T47D (cell line): ENCODE measurements at places on chromosomes 3 and 15.

DNA sequence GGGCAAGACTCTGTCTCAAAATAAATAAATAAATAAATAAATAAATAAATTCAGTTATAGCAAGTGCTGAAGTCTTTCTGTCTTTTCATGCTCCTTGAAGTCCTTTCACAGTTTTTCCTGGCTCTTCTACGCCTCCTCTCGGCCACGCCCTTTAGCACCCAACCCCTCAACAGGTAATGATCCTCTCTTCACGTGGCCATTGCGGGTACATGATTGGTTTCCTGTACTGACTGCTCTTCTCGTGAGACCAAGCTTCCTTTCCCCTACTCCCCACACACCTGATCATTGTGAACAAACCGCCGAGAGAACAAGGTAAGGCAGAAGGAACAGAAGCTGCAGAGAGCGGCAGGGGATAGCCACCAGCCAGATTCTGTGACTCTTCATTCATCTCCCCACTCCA is 2.3 kb upstream of the ZNF774 start:
- no peak for DNase-seq

GRCh38 chr3:102074946-102075345 is 225.6 kb downstream of the NFKBIZ start:
- DNase-seq: no peak

- DNase-seq: no peak
Observed at GRCh38 chr3:175001091-175001490, 142.0 kb downstream of the NAALADL2 start.

GRCh38 chr3:139940622-139941021 is 5.6 kb downstream of the CLSTN2 start:
- DNase-seq: no peak

DNA sequence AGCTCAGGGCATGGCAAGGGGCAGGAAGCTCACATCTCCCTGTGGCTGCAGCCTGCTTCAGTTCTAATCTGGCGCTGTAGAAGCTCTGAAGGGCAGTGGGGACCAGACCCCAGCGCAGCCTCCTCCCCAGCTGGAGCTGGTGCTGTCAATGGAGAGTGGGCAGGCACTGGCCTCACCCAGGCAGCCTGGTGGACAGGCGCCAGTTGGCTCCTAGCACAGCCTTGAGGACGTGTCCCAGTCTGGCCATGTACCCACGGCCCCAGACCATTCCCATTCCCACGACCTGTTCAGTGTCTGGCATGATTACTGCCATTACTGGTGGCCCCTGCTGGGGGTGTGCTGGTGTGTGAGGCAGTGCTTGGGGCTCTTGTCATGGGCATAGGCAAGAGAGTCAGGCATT is 16.3 kb downstream of the TYRO3 start:
- no peak for DNase-seq

- no peak for DNase-seq
Observed at GRCh38 chr3:151726016-151726415, 7.7 kb upstream of the AADACL2 start.

GRCh38 chr3:178849199-178849910 is 222.3 kb downstream of the ZMAT3 start:
- DNase-seq: no peak

DNA sequence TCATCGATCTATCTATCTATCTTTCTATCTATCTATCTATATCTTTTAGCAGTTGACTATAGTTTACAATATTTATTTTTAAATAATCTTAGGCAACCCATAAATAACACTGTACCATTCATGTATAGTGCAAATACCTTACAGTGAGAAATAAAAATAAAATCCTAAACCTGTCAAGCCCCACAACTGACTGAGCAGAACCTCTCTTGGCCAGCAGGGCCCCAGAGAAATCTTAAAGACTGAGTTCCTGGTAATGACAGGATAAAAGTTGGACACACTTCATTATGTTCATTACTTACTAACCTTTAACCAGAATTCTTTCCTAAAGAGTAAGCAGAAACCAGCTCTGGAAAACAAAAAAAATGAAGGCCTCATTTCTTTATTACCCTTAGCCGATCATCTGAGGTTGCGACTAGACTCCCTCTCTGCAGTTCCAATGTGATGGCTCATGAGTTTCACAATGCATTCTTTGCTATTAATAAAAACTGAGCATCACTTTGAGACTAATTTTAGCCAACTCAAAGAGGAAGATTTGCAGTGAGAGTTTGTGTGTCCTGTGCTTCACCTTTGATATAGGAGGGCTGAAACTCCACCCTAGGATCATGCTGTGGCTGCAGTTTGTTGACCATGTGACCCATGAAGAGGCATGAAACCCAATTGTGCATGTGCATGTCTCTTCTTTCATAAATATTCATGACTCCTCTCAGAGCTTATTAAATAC is 1072.0 kb downstream of the NSUN3 start:
- no peak for DNase-seq

DNA sequence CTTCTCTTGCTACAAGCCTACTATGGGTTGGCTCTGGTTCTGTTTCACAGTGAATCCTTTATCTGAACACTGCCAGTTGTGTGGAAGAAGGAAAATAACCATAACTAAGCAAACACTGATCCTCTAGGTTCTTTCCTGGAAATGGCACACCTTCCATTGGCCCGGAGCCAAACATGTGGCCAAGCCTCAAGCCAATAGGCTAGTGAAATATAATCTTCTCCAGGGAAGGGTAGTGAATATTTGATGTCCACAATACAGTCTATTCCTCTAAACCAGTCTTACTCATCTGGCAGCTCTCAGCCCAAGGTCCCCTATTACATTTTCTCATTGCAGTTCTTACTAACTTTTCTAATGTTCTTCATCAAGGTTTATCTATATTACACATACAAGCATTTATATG is 921.3 kb downstream of the TUSC7 start:
- DNase-seq: no peak

DNA sequence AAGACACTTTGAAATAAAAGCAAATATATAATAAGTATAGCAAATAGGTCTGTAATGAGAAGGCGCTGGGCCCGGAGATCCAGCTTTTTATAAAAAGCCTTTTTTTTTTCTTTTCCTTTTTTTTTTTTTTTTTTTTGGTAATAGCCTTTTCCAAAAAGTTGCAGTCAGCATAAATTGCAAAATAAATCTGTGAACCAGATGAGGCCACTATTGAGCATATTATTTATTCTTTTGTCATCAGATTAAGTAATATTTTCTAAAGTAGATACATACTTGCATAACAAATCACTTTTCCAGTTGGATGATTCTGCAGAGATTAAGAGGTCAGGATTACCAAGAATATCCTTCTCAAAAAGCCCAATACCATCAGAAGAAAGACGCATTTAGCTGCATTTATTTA is 24.9 kb downstream of the FMN1 start:
- no peak for DNase-seq

- peak; percentile 73 for DNase-seq
Observed at GRCh38 chr3:149564079-149564478, 89.6 kb downstream of the TM4SF4 start.

- DNase-seq: no peak
Observed at GRCh38 chr3:115980709-115981108, 357.4 kb downstream of the GAP43 start.

- DNase-seq: no peak
Observed at GRCh38 chr3:70905491-70905890, 593.1 kb upstream of the MDFIC2 start.

GRCh38 chr3:193729088-193729465 is 136.1 kb downstream of the OPA1 start:
- no peak for DNase-seq

DNA sequence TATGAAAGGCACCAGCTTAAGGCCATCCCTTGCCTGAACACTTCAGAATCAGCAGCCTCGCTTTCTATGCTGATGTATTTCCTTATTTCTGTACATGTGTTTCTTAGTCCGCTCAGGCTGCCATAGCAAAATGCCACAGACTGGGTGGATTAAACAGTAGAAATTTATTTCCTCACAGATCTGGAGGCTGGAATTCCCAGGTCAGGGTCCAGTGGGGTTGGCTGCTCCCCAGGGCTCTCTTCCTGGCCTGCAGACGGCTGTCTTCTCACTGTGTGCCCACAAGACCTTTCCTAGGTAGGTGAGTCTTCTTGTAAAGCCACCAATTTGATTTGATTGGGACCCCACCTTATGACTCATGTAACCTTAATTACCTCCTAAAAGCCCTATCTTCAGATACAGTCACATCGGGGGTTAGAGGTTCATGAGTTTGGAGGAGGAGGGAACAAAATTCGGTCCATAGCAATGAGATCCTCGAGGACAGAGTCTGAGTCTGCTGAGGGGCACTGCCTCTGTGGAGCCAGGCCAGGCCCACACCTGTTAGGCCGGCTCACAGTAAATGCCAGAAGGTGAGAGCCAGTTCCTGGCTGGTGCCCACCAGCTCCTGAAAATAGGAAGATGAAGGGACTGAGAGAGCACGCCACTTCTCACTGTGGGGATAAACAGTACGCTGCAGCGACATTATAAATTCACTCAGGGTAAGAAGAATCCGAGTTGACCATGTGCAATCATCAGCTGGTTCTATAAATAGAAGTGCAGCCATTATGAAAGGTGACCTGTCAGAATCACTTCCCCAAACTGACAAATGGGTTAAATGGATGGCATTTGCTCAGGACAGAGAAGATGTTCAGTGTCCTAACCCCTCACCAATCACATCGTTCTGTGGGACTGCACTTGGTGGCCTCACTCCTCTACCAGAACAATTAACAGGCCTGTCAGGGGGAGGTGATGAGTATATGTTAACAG is 41.1 kb downstream of the CTXND1 start:
- DNase-seq: no peak

DNA sequence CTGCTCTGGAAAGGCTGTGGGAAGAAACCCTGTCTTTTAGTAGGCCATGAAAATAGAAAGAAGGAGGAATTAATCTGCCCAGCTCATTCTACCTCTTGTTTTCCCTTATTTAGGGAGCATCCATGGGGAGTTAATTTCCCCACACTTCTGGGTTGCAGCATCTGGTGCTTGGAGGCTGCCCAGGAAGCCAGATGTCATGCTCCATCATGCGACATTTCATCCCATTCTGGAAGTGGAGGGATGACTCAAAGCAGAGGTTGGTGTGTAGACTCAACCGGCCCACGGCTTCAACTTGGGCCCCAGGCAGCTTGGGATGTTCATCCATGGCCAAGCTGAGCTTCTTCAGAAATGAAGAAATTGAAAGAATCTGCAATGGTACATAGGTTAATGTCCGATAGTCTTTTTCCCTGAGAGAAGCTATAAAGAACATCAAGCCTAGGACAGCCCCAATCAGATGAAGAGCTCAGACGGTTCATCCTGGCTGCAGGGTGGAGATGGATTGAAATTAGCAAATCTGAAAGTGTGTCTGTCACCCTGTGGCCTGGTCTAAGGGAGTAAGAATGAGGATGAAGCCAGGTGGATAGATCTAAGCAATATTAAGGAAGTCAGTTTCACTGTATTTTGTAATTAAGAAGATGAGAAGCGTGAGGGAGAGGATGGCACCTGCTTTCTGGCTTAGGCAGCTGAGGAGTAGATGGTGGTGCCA is 24.5 kb upstream of the PROK2 start:
- DNase-seq: no peak

GRCh38 chr3:52820736-52821135 is 9.7 kb downstream of the ITIH4 start:
- DNase-seq: no peak

GRCh38 chr3:133361011-133361410 is 38.8 kb upstream of the BFSP2 start:
- DNase-seq: no peak

DNA sequence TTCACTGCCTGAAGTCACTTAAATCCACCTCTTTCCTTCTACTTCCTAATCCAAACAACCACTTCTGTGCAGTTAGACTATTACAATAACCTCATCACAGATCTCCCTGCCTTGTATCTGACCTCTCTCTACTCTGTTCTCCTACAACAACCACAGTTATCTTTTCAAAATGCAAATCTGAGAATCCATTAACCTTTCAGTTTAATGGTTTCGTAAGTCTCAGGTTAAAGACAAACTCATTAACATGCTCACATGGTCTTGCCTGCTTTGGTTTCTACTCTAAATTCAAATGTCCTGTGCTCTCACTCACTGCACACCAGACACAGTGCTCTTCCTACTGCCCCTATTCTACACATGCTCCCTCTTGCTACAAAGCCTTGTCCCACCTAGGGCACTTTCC is 406.5 kb upstream of the THBS1 start:
- no peak for DNase-seq

DNA sequence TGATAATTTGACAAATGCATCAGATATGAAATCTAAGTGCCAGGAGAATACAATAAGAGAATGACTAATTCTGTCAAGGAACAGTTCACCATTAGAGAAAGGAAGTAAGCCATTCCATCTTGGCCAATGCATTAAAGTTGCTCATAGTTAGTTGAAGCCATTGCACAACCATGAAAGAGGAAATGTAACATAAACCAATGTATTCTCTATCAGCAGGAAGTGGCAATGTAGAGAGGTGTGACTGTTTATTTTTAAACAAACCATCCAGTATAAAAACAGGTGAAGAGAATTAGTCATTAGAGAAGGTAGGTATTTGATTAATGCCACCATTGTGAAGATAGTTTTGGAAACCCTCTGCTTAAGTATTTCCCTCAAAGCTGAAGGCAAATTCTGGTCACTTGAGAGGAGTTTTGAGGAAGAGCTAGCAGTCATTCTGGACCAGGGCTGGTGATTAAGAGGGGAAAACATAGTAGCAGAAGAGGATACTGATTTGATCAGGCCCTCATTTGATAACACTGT is 10.7 kb upstream of the ANXA2 start:
- no peak for DNase-seq

DNA sequence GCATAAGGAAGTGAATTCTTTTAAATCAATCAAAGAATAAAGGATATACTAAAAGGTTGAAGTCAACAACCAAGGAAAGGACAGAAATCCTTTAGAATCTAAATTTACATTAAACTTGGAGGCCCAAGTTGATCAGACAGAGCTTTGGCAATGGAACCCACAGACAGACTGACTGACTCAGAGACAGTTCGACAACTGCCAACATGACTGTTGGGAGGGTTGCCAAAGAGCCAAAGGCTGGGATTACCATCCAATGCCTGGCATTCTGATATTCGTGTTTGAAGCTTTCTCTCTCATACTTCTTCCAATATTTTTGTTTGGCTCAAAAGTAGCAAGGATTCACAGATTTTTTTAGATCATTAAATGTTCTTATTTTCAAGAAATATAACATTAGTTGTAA is 406.1 kb downstream of the PLCL2 start:
- no peak for DNase-seq

DNA sequence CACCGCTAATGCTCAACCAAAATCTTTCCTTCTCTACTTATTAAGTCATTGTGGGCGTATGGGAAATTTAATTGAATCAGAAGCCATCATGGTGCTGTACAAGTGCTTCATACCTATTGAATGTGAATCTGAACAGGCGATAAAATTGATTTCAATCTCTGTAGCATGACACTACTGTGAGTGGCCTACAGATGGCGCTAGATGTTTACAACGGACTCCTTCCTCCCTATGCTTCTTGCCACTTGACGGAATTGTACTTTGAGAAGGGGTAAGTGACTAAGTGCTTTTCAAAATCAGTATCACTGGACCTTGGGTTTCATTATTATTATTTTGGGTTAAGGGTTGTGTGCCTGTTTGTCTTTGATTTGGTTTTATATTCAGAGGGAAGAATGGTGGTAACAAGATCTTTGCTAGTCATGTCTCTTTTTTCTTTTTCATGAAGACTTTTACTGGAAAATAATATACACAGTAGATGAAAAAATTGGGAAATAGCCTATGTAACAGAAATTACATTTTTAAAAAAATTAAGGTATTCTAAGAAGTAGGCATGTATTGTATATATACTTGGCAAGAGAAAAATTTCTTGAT is 35.4 kb downstream of the ACP3 start:
- DNase-seq: peak; percentile 28

GRCh38 chr3:143331350-143331749 is 211.8 kb downstream of the CHST2 start:
- no peak for DNase-seq
